ENCODE measurements at places on chromosomes 7 and 10.

DNA sequence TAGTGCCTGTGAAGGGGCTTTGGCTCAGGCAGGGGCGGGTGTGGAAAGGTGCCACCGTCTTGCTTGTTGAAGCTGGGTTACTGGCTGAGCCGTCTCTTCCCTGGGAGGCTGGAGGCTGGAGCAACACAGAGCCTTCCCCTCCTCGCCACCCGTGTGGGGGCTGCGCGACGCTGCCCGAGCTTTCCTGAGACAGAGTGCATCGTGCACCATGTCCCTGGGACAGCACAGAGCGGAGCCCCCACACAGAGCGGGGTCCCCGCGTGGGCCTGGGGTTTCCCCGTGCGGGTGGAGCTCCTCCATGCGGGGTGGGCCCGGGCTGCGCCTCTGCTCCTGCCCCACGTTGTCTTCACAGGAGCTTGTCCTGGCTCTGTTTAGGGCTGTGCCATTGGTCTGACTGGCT lies 69.9 kb downstream of the INPP5A start:
- DNase-seq, result no peak

GRCh38 chr10:131683941-131684340 lies 216.9 kb upstream of the PPP2R2D start:
- no peak for DNase-seq

DNA sequence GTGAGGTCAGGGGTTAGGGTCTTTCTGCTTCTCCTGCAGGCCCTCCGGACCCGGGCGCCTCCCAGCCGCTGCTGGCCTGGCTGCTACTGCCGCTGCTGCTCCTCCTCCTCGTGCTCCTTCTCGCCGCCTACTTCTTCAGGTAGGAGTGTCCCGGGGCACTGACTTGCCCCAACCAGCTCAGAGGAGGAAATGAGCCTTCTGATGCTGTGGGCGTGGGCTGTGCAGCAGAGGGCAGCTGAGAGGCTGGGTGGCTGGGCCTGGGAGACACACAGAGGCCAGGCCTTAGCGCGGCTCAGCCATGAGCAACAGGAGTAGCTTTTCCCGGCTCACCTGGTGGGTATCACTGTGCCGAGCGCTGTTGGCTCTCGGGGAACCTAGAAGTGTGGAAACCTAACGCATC lies 78.9 kb downstream of the MKI67 start:
- DNase-seq, result peak; percentile 30

DNA sequence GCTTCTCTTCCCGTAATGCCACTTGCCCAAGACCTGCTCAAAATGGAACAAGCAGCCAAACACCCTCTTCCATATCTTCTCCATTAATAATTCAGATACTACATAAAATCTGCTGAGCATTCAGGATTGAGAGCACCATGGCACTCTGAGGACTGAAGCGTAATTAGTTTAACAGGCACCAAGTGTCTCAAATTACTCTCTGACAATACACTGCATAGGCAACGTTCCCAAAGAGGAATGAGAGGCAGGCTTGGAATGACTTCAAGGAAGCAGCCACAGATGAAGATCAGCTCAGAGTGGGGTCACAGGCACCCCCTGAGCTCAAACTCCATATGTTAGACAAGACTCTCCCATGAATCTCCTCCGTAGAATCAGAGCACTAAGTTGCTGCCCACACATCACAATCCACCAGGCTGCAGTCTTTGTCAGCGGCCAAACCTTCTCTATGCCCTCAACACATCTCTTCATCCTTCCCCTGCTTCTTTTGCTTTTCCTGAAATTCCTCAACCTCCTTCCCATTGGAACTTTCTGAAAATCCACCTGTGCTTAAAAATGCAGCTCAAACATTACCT lies 4.7 kb upstream of the ABLIM1 start:
- no peak for DNase-seq

GRCh38 chr7:151349507-151349853 lies 7.9 kb downstream of the NUB1 start:
- DNase-seq, result no peak

DNA sequence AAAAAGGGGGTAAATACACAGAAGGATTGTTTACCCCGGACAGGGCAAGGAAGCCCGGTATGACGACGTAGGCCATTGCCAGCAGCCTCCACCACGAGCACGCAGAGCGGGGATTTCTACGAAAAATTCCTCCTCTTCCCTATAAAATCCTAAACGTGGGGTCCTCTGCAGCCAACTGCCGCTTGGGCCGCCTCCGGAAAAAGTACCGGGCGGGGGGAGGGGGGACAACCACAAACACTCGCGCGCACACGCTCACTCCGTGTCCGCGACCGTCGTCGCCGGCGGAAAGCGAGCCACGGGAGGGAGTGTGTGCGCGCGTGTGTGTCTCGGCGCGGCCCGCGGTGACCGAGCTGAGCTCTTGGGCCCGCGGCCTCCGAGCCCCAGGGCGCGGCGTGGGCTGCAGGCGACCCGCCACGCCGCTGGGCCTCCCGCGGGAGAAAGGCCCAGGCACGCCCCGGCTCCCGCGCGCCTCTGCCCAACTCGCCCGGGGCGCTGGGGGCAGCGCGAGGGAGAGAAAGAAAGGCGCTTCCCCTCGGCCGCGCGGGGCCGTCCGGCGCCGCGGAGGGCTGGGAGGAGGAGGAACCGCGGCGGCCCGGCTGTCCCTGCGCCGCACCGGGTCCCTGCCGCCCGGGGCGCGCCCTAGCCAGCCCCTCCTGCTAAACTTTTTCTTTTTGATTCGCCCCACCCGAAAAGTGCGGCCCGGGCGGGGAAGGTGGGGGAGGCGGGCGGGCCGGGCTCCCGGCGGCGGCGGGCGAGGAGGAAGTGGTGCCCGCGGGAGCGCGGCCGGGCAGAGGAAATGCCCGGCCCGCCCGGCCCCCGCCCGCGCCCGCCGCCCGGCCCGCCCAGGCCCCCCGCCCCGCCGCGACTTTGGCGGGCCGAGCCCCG lies 1.5 kb downstream of the CTBP2 start:
- peak; percentile 72 for DNase-seq

- DNase-seq, result no peak
Measured at GRCh38 chr10:112376396-112376790, 2.5 kb downstream of the ACSL5 start.

GRCh38 chr10:69952069-69952800 lies 100.4 kb upstream of the MACROH2A2 start:
- DNase-seq, result no peak

DNA sequence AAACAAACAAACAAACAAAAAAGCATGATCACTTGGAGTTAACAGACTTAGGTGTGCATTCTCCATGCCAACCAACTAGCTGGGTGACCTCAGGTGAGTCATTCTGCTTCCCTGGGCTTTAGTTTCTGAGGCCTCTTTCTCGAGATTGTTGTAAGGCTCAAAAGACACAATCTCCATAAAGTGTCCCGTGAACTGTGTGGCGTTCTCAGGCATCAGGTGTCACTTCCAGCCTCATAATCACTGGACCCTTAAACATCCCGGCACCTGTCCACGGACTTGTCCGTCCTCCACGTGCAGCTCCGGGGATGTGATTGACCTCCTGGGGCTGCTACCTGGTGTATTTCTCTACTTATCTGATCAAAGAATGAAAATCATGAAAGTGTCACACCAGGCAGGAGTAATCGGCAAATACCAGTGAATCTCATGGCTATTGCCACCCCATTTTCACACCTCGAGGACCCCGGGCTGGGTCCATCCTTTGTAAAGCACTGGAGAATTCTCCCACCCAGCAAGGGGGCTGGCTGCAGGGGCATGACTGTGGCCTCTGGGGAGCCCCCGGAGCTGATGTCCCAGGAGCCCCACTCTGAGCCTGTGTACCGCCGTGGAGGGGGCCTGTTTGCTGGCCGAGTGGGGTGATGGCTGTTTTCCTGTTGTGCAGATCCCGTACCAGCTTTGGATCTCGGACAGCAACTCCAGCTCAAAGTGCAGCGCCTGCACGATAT lies 189.8 kb upstream of the SH2B2 start:
- DNase-seq, result no peak

DNA sequence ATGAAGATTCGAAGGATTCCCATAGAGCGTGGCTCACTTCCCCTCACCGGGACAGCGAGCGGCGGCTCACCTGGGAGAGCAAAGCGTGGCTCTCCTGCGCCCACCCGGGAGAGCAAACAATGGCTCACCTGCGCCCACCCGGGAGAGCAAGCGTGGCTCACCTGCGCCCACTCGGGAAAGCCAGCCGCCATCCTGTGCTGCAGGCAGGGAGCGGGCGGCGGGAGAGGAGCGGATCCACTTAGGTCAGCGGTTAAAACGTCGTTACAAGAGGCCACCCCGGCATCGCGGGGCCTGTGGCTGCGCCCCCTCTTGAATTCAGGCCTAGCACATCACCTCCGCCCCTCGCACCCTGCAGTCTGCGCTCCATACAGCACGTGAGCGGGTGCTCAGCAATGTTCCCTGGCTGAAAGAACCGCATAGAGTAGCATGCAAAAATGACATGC lies 461 bp upstream of the FIGNL1 start:
- no peak for DNase-seq

DNA sequence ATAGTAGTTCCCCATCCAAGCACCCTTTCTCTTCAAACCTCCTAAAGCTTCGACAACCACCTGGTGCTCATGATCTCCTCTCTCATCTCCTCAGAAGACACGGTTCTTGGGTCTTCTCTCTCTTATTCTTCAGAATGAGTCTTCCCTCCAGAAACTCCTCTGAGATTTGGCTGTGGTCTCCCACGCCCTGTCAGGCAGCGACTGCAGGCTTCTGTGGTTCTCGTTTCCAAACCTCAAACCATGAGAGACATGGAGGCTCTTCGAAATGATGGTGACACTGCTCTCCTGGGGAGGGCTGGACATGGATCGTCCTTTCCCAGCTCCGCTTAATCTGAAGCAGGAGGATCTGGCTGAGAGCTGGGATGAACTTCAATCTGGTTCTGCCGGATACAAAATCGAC lies 78.6 kb upstream of the PITRM1 start:
- no peak for DNase-seq

GRCh38 chr7:17300437-17300836 lies 2.0 kb downstream of the AHR start:
- no peak for DNase-seq

DNA sequence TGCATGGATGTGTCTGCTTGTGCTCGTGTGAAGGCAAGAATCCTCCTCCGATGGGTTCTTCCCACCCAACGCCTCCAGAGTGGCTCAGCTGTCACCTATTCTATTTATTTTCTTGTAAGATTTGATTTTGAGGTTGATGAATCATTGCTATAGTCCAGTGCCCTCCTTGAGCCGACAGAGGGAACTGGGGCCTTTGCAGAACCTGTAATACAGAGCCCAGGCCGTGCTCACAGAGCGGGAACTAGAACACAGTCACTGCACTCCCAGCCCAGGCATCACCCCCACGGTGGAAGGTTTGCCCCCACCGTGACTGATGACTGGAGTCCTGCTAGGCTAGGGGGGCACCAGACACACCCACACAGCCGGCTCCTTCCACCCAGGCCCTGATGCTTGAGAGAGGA lies 2.0 kb downstream of the RARRES2 start:
- DNase-seq, result no peak

GRCh38 chr7:92461027-92462003 lies 14.0 kb downstream of the GATAD1 start:
- DNase-seq, result no peak

- no peak for DNase-seq
Measured at GRCh38 chr7:77989981-77990566, 191.5 kb downstream of the PHTF2 start.

DNA sequence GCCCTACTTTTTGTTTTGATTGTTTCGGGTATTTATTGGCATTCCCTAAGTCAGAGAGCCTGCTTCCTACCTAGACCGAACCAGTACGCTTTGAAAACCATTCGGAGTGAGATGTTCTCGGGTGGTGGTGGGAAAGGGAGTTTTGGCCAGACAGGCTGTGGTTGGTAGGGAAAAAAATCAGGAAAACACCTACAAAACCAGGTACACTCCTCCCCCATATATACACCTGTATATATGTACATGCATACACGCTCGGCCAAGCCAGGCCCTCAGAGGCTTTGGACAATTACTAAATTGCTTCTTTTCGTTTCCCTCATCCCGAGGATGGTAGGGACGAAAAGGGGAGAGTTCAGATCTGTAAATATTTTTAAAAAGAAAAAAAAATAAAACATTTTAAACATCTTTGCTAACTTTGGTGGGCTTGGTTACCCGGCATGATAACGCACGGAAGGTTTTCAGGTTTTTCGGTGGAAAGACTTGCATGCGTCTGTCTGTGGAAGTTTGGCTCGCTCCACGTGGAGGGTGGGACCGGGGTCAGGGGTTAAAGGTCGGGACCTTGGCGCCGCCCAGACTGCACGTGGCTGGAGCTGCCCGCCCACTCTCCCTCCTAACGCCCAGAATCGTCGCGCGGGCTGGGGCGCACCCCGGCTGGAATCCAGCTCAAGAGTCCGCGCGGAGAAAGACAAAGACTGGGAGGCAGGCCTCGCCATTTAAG lies 2.5 kb downstream of the HMX2 start:
- no peak for DNase-seq

DNA sequence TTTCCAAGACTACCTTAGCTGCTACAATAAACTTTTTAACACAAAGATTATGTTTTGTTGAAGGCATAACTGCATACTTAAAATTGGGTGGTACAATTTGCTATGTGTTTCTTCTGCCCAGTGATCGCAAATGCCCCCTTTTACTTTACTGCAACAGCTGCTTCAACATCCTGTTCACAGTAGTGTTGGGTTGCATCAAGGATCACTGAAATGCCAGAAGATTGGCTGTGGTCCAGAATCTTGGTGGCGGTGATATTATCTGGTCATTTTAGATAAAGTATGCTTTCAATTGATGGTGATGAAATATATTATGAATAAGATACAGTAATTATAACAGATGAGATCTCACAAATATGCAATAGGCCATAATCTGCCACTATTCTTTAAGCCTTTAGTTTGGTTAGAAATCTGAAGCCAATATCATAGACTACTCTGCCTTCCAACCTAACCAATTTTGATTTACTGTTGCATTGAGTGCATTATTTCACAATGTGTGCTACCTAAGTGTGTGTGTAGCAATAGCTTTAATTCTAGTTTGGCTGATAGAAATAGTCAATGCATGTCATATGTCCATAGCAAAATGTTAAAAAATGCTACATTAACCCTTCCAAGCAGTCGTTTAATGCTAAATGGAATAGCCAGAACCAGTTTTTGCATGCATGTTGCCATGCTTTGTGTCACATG lies 29.8 kb upstream of the ING3 start:
- peak; percentile 16 for DNase-seq

DNA sequence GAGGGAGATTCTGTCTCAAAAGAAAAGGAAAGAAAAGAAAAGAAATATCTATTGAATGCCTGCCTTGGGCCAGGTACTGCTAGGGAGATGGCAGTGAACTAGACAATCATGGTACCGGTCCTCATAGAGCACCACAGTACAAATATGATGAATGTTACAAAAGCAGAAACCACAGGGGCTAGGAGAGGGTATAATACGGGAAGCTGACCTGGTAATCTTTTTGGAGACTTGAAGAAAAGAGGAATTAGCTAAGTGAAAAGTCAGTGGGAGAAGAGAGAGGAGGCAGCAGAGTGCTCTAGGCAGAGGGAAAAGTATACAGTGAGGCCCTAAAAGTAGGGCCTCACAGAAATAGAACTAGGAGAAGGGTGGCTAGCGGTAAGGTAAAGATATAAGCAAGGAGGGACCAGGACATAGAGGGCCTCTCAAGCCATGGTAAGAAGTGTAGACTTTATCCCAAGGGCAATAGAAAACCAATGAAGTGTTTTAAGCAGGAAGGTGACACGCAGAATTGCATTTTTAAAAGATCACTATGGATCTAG lies 42.8 kb upstream of the WNT8B start:
- DNase-seq, result no peak
